ENCODE measurements at places on chromosomes 1 and 21.

- DNase-seq = no peak
Measured at GRCh38 chr1:94119796-94120569, 965 bp downstream of the ABCA4 start.

- DNase-seq = no peak
Measured at GRCh38 chr21:41660748-41661147, 106.1 kb downstream of the RIPK4 start.

DNA sequence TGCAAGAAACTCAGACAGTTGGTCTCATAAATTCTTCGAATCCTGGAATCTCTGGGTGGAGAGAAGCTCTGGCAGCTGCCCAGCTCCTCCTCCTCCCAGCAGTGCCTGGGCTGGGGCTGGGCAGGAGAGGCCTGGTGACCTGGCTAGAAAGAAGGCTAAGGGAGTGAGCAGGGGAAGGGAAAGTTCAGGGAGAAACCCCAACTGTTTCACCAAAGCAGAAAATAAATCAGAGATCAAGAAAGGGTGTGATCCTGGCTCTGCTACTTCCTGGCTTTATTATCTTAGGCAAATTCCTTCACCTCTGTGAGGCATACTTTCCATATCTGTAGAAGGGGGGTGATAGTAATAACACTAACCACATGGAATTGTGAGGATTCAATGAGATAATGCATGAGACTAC is 8.8 kb upstream of the COL16A1 start:
- peak; percentile 63 for DNase-seq

DNA sequence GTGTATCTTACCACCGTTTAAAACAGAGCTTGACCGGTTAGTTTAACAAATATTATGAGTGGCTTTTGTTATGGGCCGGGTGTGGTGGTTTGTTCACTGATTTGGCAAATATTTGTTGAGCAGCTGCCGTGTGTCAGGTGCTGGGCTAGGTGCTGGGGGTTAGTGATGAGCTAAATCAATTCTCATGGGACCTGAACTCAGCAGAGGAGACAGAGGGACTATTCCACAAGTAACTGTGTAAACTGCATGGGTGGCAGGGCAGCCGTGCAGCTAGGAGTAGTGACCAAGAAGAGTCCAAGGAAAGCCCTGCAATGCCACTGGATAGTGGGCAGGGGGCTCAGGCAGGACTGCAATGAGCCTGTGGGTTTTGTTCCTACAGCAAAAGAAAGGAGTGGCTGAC is 11.2 kb upstream of the C2CD2 start:
- DNase-seq = no peak

DNA sequence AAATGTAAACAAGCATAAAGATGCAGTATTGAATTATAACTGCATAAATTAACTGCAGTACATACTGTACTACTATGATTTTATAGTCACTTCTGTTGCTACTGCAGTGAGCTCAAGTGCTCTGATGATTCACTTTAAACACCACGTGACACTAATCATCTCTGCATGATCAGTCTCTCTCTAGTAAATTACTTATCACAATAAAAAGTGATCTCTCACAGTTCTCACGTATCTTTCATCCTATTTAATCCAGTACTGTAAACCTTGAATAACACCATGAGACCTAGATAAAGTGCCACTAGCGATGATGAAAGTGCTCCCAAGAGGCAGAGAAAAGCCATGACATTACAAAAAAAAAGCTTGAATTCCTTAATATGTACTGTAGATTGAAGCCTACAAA is 1242.0 kb downstream of the AMY1C start:
- DNase-seq = no peak

- peak; percentile 44 for DNase-seq
Measured at GRCh38 chr1:42658877-42659337, 684 bp downstream of the PPIH start.

- peak; percentile 72 for DNase-seq
Measured at GRCh38 chr1:152440635-152441471, 26.8 kb upstream of the CRNN start.

- peak; percentile 11 for DNase-seq
Measured at GRCh38 chr1:195530961-195531360, 1077.3 kb downstream of the KCNT2 start.

- no peak for DNase-seq
Measured at GRCh38 chr1:189816558-189816957, 661.1 kb downstream of the BRINP3 start.

- peak; percentile 95 for DNase-seq
Measured at GRCh38 chr1:210293171-210293607, 35.5 kb upstream of the HHAT start.

DNA sequence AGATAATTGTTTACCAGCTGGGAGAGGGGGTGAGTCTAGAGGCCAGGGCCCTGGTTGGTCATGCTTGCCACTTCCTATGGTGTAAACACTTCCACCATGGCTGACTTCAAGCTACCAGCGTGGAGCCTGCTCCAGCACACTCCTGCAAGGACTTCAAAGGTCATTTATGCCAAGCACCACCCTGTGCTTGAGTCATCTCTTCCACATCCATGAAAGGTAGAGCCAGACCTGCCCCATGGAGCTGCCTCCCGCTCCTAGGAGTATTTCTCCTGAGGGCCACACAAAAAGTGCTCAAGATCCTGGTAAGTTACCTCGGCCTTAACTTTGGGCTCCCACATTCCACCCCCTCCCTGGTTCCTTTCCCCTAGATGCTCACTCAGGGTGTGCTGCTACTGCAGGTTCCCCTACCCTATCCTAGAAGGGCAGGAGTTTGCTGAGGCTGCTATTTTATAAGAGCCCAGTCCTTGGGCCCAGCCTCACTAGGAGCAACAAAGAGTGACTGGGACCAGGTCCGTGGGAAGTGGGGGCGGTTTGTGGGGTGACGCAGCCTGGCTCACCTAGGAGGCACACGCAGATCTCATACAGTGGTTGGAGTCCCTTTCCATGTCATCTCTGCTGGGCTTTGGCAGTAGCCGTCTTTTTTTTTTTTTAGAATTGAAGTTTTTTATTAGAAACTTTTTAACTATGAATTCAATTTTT is 2.4 kb downstream of the RAB7B start:
- peak; percentile 74 for DNase-seq

- DNase-seq = no peak
Measured at GRCh38 chr1:2235300-2235998, 7.3 kb downstream of the SKI start.

- DNase-seq = no peak
Measured at GRCh38 chr1:89502042-89502441, 22.6 kb upstream of the LRRC8B start.

DNA sequence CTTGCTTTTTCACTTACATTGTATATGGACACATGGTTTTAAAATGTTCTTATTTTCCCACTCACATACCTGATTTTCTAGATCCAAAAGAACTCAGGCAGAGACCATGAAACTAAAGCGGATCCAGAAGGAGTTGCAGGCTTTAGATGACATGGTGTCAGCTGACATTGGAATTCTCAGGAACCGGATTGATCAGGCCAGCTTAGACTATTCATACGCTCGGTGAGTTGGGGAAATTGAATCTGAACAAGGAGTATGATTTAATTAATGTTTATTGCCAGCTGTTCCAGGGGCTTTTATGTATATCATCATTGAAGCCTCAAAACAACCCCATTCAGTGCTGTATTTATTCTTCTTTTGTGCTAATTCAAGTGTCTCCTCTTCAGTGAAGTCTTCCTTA is 12.7 kb downstream of the GORAB start:
- DNase-seq = no peak

DNA sequence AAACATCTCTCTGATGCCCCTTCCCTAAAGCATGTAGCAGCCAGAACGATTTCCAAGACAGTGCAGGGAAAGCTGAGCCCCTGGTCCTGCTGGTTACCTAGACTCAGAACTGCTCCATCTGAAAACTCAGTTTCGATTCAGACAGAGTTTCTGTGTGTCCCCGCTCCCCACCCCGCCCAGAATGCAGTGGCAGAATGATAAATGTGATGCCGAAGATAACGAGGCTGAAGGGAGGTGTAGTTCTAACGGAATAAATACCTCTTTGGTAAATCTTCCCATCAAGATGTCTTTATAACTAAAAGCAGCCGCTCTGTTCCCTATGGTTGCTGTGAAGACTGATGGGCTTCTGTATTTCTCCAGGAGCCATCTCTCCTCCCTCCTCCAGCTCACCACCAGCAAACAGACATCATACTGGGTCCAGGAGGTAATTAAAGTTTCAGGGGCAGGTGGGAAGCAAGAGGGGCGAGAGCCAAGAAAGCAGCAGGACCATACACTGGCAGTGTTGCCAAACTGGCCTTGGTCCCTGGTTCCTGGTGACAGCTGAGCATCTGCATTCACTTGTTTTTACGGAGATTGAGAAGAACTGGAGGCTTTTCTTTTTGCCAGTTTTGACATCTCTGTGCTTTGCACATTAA is 76.9 kb downstream of the DDX20 start:
- DNase-seq = no peak

DNA sequence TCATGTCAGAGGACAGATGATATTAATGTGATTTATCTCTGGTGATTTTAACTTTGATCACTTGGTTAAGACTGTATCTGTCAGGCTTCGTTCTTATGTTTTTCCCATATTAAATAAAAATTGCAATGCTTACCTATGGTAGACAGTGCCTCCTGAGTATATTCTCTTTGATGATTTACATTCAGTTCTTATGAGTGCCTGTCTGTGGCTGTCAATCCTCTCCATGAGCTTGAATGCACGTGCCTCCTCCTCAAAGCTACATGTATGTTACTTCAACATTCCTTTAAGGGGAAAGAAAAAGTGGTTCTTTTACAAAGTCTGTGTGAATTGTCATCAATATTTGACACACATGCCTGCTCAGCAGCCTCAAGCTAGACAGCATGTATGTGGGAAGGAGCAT is 44.2 kb upstream of the RGS2 start:
- no peak for DNase-seq

All from fibroblast of mammary gland (primary cell).